Activated CD4-positive, alpha-beta memory T cell treated with anti-CD3 and anti-CD28 coated beads, Interleukin-2, amount 10 ng/mL, durations not matched to agents 7 days and 5 days (primary cell): ENCODE measurements at places on chromosomes 4 and X. TPM values are rescaled to one million over a fixed set of nuclear protein-coding genes. Genes with fewer than 3 reads are reported as not detected.

Gene PAGE2B
- total RNA-seq: 1.0 TPM

DNA sequence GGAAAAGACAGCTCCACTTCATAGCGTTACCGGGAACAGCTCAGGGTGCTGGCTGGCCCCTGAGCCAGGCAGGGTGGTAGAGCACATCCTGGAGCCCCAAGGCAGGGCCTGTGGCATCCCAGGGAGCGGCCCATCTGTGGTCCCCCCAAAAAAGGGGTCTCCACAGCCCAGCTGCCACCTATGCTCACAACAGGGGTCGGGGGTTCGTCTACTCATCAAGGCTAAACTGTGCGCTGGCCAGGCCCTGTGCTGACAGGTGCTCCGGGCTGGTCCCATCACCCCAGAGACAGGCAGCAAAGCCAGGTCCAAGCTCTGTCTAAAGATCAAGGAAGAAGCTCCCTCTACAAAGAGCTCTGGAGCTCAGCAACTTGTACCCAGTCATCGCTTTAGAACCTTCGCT lies 77.9 kb downstream of the DCTD start:
- no peak overlapping the region for H3K27ac ChIP-seq
- no peaks in the 10 kb centered on the region for H3K36me3 ChIP-seq
- H3K4me1 ChIP-seq: no peaks in the 10 kb centered on the region
- no peak overlapping the region for H3K4me3 ChIP-seq
- no peak for DNase-seq

DNA sequence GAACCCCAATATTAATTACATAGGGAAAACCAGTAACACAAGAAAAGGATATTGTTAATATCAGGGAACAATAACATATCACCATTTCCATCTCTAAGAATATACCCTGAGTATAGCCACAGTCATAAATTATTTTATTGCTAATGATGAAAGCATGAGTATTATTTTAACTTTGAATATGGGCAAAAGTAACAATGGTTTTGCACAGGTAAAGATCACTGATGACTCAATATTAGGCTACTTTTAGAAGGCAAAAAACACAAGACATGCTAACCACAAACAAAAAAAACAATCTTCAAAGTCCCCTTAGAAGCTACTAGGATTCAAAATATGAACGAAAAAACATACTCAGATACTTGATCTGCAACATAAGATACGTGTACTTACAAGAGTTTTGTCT lies 36.5 kb downstream of the THOC2 start:
- H3K36me3 ChIP-seq: peaks cover 6% of the 10 kb centered on the region
- no peak for DNase-seq
- no peak overlapping the region for H3K4me3 ChIP-seq
- H3K27ac ChIP-seq: no peak overlapping the region

GRCh38 chr4:146105464-146105863 lies 70.1 kb upstream of the LSM6 start:
- peaks cover 9% of the 10 kb centered on the region for H3K4me1 ChIP-seq
- no peaks in the 10 kb centered on the region for H3K36me3 ChIP-seq
- H3K4me3 ChIP-seq: no peak overlapping the region
- H3K27me3 ChIP-seq: peaks cover 4% of the 10 kb centered on the region

DNA sequence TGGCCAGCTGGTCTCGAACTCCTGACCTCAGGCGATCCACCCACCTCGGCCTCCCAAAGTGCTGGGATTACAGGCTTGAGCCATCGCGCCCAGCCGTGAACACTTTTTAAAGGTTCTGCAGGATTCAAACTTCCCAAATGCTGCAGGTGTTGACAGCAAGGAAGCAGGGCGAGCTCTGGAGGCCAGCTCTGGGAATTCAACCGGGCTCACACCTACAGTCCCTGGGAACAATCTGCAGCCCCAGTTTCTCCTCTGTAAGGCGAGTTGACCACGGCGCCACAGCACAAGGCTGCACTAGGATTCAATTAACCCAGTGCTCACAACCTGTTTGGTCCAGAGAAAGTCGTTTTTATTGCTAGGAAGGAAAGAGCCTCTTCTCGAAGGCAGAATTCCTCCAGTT lies 1.6 kb downstream of the MTNR1A start:
- no peak overlapping the region for H3K4me3 ChIP-seq
- peaks cover 17% of the 10 kb centered on the region for H3K27me3 ChIP-seq
- H3K27ac ChIP-seq: no peak overlapping the region

DNA sequence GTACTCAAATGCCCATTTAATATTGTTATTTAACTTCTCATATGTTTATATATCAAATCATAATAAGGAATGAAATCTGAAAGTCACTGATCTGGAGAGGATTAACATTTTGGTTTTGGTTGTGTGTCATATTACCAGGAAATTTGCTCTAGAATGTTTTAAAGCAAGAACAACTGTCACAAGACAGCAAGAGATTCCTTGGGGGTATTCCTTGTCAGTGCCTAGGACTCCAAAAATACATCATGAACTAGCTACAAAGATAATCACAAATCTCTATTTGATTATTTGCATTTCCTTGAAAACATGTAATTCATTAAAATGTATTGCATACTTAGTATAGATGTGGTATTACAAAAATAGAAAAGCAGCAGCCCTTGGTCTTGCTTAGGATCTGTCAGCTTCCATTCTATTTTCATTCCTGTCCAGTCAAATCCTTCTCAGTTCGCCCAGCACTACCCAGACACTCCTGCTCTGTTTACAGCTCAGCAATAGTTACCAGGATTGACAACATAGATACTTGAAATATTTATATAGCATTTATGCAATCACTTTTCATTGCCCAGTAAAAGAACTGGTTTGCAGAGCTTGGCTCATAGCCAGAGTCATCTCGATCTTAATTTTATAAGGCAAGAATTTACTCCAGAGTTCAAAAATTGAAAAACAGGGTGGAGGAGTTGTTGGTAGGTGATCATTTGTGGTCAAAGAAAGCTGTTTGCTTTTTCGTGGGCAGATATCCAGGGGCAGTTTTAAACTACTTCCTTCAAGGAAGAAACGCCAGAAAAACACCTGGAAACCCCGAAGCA lies 9.2 kb upstream of the BMP3 start:
- no peak overlapping the region for H3K4me3 ChIP-seq
- H3K4me1 ChIP-seq: no peaks in the 10 kb centered on the region
- no peaks in the 10 kb centered on the region for H3K36me3 ChIP-seq
- DNase-seq: no peak
- peaks cover 25% of the 10 kb centered on the region for H3K27me3 ChIP-seq
- H3K27ac ChIP-seq: no peak overlapping the region

DNA sequence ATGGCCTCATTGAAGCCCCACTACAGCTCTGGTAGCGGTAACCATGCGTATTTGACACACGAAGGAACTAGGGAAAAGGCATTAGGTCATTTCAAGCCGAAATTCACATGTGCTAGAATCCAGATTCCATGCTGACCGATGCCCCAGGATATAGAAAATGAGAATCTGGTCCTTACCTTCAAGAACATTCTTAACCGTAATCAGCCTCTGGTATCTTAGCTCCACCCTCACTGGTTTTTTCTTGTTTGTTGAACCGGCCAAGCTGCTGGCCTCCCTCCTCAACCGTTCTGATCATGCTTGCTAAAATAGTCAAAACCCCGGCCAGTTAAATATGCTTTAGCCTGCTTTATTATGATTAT lies 876 bp downstream of the HPRT1 start:
- peak overlapping the region; percentile 87 for H3K4me3 ChIP-seq
- no peaks in the 10 kb centered on the region for H3K27me3 ChIP-seq
- peaks cover 30% of the 10 kb centered on the region for H3K4me1 ChIP-seq
